ENCODE measurements at places on chromosomes 2 and 18.

GRCh38 chr2:173983391-173983871 lies 18.3 kb upstream of the SP3 start:
- DNase-seq: peak; percentile 35

- no peak for DNase-seq
Observed at GRCh38 chr2:212854116-212854515, 297.3 kb downstream of the IKZF2 start.

DNA sequence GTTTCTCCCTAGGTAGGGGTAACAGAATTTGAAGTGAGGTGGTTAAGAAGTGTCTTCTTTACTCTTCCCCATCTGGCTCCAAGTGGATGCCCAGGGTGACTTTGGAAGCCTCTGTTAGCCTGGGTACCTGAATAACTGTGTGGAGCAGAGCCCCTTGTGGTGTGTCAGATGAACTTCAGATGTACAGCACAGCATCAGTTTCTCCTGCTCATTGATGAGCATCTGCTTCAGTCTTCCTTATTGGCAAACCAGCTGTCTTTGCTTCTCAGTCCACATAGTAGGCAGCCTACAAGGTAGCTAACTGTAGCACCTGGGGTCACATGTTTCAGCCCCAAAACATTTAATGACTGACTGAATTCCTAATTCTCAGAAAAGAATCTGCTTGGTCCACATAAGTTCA lies 56.2 kb upstream of the ATP8B1 start:
- DNase-seq: no peak

DNA sequence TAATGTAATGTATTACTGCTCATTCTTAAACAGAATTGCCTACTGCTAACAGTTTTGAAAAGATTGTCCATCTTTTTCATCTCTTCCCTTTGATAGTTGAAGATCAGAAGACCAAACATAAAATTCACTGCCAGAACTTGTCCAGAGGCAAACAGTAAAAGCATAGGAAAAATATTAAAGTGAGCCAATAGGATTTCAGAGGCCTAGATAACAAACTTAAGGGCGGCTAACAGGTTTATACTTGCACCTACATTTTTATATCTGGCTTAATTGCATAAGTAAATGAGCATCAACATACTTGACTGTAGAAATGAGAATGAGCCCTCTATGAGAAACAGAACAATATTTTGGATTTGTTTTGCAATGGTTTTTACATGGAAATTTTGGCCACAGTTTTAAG lies 30.3 kb downstream of the ZC3H15 start:
- no peak for DNase-seq

- no peak for DNase-seq
Observed at GRCh38 chr2:30994227-30995056, 143.8 kb downstream of the GALNT14 start.

- DNase-seq: no peak
Observed at GRCh38 chr2:134468164-134468563, 214.3 kb downstream of the MGAT5 start.

DNA sequence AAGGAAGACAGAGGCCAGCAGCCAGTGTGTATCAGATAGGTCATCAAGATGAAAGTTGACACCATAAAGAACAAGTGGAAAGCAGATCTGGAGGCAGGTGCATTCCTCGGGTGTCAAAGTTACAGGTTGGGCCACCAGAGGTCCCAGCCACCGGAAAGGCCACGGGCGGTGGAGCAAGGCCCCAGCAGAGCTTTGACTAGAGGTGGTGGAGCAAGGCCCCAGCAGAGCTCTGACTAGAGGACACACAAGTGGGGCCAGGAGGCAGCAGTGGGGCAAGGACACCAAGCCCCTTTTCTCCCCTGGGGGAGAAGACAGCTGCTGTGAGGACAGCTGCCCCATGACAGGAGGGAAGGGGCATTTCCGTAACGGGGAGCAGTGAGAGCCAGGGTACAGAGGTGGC lies 115.1 kb downstream of the GYPC start:
- no peak for DNase-seq

DNA sequence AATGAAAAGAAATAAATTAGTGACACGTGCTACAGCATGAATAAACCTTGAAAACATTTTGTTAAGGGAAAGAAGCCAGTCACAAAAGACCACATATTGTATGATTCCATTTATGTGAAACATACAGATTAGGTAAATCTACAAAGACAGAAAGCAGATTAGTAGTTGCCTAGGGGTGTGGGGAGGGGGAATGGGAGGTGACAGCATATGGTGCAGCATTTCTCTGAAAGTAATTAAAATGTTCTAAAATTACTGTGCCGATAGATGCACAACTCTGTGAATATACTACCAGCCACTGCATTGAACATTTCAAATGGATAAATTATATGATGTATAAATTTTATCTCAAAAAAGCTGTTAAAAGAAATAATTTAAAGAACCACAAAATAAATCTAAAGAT lies 161.0 kb downstream of the TRIB2 start:
- no peak for DNase-seq

DNA sequence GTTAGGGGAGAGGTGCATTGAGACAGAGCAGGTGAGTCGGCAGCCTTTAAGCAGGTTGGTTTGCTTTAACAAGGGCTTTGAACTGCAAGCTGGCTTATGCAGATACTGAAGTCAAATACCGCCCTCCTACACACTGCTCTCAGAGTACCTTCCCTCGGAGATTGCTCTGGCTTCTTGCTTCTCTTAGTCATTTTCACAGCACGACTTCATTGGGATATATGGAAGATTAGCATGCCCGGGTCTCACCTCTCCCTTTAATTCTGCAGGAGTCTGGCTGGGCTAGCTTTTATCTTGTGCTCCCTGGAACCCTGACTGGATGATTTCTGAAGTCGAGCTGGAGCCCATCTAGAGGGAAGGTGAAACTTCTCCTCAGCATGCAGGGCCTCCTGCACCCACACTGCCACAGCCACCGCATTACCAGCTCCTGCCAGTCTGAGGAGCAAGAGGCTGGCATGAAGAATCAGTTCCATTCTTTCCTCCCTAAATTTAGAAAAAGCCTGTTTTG lies 395.5 kb upstream of the HNRNPA3 start:
- DNase-seq: no peak

DNA sequence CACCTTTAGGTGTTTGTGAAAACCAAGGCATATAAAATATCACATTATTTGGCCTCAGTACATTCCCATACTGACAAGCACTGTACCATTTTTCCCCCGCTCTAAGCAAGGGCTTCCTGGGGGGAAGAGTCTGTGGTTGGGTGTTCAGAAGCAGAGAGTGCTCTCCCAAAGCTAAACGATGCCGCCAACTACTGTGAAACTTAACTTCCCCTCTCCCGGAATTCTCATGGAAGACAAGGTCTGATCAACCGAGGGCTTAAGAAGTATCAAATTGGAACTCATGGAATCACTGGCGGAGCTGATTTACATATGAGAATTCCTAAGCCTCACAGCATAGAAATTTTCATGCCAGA lies 433 bp upstream of the MFF start:
- no peak for DNase-seq

DNA sequence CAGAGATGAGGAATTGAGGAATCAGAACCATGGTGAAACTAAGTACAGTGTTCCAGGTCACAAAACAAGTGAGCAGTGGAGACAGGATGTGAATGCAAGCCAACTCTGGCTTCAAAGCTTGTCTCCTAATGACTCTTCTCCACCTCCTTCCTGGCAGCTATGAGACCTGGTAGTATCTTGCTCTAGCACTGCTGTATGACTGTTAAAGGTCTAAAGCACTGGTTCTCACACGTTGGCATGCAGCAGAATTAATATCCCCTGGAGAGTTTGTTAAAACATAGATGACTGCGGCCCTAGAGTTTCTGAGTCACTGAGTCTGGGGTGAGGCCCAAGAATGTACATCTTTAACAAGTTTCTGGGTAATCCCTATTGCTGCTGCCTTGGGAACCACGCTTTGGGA lies 63.3 kb downstream of the SUCLG1 start:
- no peak for DNase-seq

DNA sequence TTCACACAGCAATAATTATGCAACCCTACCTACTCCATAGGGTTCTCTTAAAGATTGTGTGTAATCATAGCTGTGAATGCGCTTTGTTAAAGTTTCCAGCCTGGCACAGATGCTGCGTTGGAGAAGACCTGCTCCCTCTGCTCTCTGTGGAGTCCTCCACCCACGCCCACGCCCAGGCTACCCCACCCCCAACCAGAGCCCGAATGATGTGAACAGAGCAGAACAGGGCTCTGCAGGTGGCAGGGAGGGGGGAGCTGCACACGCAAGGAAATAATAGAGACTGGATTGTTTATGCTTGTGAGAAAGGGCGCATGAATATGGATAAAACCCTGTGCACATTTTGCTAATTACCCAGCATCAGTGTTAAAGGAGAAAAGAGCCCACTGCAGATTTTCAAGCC lies 447.5 kb downstream of the BCL11A start:
- DNase-seq: no peak

DNA sequence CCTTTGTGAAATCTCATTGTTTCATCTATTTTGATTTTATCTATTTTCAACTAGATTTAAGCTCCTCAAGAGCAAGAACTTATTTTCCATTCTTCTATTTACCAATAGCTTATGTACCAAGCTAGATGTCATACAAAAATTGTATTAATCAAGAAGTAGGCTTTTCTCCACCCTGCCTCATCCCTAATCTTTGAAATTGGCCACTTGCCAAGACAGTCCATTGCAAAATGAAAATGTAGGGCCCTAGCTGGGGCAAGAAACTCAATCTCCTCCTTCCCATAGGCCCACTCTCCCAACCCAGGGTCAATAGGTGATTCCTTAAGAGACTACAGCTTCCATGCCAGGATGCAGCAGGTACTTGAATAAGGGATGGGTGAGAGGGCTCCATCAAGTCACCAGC lies 39.3 kb upstream of the STPG4 start:
- DNase-seq: no peak

DNA sequence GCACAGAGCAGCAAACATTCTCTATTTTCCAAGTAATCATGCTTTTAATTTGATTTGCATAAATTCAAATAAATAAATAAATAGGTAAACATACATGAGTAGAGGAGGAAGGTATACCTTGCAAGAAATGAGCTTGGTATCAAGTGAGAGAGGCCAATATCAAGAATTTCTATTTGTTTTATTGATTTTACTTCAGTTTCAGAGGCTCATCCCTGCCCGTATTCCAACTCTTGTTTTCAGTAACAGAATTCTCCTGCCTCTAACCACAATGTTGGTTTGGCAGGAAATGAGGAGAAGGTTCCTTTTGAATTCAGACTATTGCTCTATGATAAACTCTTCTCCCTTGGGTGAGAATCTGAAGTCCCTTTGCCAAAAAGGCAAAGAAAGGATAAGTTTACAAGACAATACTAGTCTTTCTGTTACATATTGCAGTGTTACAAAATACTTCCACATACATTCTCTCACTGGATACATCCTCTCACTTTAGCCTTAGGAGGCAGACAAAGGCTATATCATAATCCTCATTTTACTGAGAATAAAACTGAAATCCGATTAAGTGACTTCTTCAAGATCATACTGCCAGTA lies 68.3 kb upstream of the ZNF397 start:
- DNase-seq: no peak
